ENCODE measurements at places on chromosomes 2 and 18.

DNA sequence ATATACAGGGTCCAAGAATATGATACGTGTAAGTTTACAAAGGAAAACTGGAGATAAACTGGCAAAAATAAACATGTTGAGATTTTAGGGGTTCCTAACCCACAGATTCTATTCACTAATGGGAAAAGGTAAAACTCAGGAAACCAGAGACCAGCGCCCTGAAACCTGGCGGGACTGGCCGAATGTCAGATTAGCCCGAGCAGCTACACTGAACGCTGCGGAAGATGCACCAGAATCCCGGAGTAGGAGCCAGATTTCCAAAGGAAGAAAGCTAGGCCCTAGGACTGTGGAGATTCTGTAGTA lies 679 bp upstream of the WDR75 start:
- no peak for DNase-seq

- DNase-seq: no peak
Observed at GRCh38 chr2:43894743-43895142, 56.0 kb downstream of the ABCG8 start.

DNA sequence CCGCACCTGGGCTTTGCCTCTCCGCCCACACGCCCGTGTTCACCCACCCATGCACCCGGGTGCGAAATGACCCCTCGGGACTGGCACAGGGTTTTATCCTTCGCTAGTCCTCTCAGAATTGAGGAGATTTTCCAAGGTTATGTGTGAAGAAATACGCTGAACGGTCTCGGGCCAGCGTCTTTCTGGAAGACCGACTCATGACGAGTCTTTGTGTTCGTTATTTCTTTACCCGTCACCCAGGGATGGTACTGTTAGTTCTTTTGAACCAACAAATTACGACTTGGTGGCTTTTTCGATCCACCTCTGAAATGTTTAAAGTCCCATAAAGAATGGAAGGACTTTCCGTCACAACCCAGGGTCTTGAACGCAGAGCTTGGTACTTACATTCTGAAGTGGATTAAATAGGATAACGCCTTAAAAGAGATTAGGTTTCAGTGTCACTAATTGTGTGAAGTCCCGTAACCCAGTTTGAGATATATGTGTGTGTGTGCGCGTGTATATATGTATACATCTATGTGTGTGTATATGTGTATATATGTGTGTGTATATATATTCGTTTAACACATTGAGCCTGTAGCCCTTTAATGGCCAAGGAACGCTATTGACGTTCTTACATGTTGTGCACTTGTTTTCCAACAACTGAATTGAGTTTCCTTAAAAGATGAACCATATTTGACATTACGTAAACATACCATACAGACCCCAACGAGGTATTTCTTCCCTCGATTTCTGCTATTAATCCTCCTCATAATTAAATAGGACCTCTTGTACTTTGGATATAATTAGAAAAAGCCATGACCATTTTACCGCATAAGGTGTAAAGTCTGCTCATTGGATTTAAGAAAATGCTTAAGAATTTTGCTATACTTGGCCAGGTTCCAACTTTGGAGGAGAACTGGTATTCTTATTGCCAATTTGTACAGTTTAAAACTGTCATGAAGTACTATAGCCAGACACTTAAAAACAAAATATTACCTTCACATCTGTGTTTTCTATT lies 889 bp downstream of the ZC3H15 start:
- no peak for DNase-seq

DNA sequence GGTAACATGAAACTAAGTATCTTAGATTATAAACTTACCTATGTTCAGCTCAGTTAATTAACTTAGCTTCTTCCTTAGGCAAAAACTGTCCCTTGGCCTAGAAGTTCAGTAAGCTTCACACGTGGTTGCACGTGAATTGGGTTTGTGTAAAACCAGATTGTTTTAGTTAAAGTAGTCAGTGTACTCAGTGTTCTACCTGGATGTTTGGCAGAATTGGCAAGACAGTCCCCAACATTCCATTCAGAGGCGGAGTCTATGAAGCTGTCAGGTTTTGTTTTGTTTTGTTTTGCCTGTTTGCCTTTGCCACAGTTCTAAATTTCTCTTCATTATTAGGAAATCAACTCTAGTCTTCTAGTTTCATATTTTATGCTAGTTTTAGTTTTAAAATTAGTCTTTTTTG lies 105.3 kb upstream of the ZEB2 start:
- DNase-seq: no peak

Data from GF-D8 (cell line).